ENCODE measurements at places on chromosomes 4 and X.

- DNase-seq = no peak
Observed at GRCh38 chr4:142512161-142512560, 333.9 kb downstream of the INPP4B start.

GRCh38 chr4:1778642-1779392 is 14.3 kb upstream of the FGFR3 start:
- no peak for DNase-seq

GRCh38 chr4:55528491-55528890 is 18.2 kb downstream of the CLOCK start:
- no peak for DNase-seq

GRCh38 chrX:78957768-78958130 is 12.6 kb downstream of the P2RY10 start:
- no peak for DNase-seq

GRCh38 chrX:72365126-72365525 is 59.4 kb upstream of the CITED1 start:
- DNase-seq = no peak
